ENCODE measurements at places on chromosomes 2 and 18.

DNA sequence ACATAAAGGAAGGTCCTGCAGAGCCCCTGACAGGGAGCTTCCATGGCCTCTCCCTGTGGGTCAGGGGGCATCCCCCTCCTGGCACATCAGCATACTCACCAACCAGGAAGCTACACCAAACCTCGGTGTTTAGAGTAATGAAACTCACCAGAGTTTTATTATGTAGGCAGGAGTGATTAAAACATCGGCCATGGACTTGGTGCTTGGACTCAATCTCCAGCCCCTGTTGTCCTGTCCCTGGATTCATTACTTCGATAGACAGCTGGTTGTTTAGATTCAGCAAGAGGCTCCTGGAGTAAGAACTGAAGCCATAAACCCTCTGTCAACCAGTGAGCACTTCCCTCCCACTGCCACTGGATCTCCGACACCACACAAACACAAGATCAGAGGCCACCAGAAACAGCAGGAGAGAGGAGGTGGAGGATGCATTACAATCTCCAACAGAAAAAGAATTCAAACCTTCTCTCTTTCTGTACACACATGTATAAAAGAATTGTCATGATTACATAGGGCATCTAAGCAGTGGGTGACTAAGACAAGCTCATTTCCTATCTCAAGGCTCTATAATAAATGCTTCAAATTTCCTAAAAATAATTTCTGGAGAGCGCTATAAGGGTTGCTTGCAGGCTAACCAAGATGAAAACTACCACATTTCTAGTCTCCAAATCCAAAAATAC lies 27.2 kb downstream of the TBC1D8 start:
- no peak for DNase-seq

DNA sequence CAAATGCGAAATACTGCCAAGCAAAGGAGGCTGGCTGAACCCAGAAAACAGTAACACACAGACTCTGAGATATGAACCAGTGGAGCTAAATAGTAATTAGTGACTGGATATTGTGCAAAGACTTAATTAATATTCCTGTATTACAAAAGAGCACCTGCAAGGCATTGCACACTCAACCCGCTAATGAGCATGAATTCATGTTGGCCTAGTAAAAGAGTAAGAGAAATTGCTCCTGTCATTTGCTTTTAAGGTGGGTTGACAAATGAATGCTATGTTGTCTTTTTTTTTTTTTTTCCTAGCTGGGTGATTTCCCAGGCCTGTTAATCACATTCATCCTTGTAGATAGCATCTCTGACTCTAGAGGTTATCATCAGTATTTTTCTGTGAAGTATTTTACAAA lies 87.0 kb upstream of the CERS6 start:
- DNase-seq: no peak

DNA sequence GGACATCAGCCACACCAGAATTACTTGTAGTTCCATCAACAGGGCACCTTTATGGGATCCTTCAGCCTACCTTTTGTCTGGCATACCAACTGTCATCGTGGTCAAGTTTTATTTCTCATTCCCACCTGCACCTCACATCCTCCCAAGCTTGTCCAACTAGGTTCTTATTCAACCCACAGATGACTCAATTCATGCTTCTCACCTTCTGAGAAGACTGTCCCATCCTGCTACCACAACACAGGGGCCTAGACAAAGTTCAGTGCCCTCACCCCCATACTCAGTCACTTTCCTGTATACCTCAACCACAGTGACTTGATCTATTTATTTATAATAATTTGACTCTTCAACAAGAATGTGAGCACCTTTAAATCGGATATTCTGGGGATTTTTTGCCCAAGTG lies 114.4 kb upstream of the ACVR1C start:
- DNase-seq: no peak

GRCh38 chr18:75654851-75655751 lies 227.6 kb upstream of the SMIM21 start:
- DNase-seq: no peak

GRCh38 chr18:58196164-58196563 lies 152.1 kb downstream of the NEDD4L start:
- DNase-seq: no peak

GRCh38 chr2:141003967-141004657 lies 1126.7 kb downstream of the LRP1B start:
- no peak for DNase-seq

DNA sequence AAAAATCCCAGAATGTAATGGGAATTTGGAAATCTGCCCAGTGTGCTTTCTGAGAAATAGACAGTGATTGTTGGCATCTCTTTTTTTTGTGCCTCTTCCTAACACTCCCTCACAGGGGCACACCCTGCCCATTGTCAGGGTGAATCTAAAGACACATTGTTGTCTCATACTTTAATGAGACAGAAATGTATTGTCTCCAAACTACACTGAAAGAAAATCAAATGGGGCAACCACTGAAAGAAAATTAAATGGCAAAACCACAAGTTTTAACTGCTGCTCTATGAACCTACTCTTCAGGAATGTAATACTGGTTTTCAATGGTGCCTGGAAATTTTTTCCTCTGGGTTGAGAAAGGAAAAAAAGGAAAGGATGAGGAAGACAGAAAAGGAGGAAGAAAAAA lies 43.2 kb upstream of the GLS start:
- DNase-seq: no peak

GRCh38 chr18:40414155-40414754 lies 1540.8 kb upstream of the PIK3C3 start:
- no peak for DNase-seq

DNA sequence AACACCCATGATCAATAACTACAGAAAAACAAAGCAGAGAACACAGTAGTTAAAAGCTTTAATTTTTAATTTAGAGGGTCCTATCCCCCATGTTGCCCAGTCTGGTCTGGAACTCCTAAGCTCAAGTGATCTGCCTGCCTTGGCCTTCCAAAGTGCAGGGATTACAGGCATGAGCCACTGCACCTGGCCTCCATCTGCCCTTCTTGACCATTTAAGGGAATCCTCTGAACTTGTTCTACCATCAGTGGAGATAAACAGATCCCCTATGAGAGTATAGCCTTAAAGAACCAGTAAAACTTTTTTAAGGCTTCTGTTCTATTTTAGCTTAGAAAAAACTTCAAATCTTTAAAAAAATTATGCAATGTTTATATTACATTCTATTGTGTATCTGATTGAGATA lies 13.5 kb upstream of the ATP5MC3 start:
- DNase-seq: no peak

GRCh38 chr2:218465987-218466633 lies 47.2 kb downstream of the VIL1 start:
- DNase-seq: no peak

DNA sequence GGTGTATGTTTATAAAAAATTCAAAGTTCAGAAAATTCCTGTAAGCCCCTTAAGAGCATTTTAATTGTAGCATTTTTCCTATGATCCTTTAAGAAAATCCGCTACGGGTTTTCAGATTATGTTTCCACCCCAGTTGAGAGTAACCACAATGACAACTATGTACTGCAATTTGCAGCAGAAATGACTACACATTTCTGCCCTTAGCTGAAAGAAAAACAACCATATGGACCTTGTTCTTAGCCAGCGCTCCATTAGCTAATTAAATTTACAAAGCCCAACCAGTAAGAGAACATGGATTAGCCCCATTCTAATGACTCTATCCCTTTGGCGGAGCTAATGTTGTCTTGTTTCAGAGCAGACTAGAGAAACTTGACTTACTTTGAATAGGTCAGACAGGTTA lies 247.6 kb downstream of the SLC8A1 start:
- no peak for DNase-seq

- DNase-seq: peak; percentile 62
Measured at GRCh38 chr18:2104620-2105462, 466.5 kb downstream of the METTL4 start.

DNA sequence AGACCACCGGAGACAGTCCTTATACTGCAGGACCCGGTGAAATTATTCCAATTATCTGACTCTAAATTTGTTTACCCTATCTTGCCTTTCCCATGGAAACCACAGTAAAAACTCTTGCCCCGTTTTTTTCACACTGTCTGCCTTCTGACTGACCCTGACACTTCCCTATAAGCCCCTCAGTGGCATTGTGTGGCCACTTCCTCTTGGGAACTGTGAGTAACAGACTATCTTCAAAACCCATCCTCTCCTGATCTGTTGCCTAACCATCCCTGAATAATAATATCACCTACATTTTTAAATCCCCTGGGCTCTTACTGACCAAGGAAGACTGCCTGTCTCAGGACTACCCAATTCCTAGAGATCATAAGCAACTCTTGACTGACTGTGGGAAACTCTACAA lies 42.6 kb upstream of the RNF152 start:
- DNase-seq: no peak

- DNase-seq: no peak
Measured at GRCh38 chr2:29509397-29509796, 394.2 kb downstream of the CLIP4 start.

DNA sequence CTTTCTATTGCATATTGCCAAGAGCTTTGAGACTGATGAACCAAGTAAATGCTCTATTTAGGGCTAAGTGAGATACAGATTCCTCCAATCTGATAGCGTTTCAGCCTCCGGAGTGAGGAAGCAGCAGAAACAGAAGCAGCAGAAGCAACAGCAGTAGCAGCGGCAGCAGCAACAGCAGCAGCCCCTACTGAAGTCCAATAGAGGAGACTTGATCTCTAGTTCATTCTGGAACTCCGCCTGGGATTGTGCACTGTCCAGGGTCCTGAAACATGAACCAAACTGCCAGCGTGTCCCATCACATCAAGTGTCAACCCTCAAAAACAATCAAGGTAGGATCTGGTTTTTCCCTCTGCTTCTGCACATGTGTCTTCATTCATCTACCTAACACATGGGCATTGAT lies at the start of gene DPP10:
Gene DPP10, plus strand, starts transcription at position 132 of the 400 bp plus-strand sequence.
- DNase-seq: no peak

GRCh38 chr2:181389524-181389923 lies 67.7 kb upstream of the ITGA4 start:
- no peak for DNase-seq

GRCh38 chr2:80420530-80421208 lies 116.1 kb upstream of the LRRTM1 start:
- DNase-seq: no peak

DNA sequence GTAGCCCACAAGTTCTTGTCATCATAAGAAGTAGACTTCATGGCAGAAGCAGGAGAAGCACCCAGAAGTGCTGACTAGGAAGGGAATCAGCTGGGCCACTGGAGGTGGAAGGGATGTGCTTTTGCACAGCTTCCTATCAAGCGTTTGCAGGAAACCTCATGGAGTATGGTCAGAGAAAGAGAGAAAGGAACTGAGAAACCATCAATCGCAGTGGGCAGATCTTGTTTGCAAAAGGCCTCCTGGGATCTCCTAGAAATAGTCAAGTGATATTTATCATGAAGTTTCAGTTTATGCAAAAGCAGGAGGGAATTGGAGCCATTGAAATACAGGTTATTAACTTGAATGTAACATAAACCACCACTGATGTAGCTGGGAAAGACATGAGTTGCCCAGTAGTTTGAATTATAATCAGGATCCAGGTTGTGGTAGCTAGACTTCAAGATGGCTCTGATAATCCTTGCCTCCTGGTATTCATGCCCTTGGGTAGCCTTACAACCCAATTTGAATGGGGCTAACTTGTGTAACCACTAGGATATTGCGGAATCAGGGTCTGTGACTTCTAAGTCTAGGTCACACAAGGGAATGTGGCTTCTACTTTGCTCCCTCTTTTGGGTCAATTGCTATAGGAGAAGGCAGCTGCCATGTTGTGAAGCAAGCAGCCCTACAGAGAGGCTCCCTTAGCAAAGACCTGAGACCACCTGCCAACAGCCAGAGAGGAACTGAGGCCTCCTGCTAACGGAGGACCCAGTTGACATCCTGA lies 69.8 kb upstream of the TCF4 start:
- no peak for DNase-seq

DNA sequence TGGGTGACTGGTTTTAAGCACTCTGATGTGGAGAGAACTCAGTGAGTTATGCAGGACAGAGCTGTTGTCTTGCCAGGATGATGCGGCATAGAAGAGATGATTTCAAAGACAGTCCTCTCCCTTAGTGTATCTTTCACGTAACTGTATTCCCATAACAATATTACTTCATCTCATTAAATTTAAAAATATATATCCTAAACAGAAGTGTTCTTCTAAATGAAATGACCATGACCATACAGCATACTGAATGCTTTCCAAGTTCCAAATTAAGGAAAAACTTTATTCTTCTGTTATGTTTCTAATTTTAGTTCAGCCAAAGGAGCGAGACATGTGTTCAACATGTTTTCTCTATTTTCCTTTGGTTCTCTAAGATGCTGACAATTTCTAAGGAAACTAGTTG lies 600.1 kb upstream of the FSHR start:
- no peak for DNase-seq

GRCh38 chr2:15176604-15177003 lies 384.5 kb downstream of the NBAS start:
- no peak for DNase-seq

GRCh38 chr2:4964579-4964978 lies 727.6 kb upstream of the SOX11 start:
- no peak for DNase-seq

DNA sequence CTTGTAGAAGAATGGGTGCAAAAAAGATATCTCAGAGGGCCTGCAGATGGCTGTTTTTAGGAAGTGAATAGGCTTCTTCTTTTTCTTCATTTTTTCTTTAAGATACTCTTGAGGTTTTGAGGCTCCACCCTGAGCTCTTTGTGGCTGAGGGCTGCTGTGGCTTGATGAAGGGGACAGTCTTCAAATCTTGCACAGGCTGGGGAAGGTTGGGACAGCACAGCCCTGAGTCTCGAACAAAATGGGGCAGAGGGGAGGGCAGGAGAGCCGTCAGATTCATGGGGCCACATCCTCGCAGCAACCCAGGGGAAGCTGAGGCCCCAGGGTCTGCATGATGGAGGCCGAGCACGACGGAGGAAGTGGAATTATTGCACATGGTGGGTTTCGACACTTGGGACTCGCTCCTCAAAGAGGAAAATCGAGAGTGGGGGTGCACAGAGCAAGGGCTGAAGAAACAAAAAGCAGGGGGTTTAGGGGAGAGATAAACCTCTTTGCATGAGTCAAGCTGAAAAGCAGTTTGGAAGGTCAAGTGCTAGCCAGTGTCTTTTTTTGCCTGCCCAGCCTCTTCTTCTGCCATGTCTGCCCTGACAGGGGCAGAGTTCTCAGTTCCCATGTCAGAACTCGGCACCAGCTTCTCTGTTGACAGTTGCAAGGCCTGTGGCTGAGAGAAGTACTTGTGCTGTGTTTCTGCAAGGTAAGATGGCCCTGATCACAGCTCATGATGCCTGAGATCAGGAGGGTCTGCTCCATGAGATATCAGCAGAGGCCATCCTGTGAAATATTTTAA lies 19.5 kb downstream of the INPP4A start:
- DNase-seq: no peak

DNA sequence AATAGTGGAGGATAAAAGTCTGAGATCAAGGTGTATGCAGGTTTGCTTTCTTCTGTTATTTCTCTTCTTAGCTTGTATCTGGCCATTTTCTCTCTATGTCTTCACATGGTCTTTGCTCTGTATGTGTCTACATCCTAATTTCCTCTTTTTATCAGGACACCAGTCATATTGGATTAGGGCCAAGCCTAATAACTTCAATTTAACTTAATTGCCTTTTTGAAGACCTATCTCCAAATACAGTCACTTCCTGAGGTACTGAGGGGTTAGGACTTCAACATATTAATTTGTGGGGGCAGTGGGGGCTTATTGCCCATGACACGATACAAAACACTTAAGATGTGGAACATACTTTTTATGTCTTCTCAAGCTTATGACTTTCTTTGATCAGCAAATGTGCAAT lies 632.9 kb upstream of the CELF4 start:
- no peak for DNase-seq

Measured in stimulated activated CD4-positive, alpha-beta T cell treated with anti-CD3 and anti-CD28 coated beads, Interleukin-2, amount 100 ng/mL, for 48 hours (primary cell).